GM23338 (cell line): ENCODE measurements at places on chromosomes 2 and 18.
A peak's percentile ranks its signal among the peaks of the same experiment; 100 is the strongest.

DNA sequence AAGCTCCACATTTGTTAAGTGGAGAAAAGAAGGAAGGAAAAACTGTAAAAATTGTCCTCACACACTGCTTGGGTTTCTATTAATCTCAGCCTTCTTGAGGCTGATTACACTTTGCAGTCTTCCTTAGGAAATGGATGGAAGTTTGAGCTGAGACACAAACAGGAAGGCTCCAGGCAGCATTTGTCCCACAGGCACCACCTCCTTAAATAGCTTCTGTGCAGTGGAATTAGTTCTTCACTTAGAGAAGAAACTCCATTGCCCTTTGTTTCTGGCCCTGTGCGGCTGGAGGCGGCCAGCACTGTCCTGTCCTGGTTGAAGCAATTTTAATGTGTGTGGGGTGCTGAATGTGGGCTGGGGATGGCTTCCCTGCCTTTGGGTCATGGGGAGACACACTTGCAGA lies 44.3 kb downstream of the ARHGAP28 start:
- DNase-seq = no peak

- DNase-seq = peak; percentile 32
These were observed 478 bp downstream of the CLHC1 start for GRCh38 chr2:55231546-55232083.

DNA sequence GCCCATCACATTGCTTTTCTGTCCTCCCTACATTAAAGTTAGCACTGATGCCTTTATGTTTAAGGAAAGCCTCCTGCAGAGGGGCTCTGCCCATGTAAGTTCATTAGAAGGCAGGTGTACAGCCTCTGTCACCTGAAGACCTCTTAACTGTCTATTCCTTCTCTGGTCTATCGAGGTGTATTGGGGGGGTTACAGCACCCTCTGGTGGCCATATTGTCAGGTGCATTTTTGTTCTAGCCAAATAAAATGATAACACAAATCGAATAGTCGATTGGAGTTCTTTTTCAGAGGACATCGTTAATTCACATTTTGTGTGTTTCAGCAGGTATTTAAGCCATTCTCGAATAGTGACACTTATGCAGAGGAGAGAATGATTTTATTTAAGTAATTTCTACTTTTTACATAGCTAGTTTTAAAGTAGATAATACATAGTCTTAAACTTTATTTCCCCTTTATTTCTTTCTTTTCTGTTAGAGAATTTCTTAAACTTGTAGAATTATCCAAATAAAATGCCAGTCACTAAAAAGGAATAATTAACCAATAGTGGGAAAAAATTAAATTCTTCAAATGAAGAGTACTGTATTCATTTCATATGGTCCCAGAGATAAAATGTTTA lies 136.8 kb downstream of the NEDD4L start:
- peak; percentile 73 for DNase-seq

DNA sequence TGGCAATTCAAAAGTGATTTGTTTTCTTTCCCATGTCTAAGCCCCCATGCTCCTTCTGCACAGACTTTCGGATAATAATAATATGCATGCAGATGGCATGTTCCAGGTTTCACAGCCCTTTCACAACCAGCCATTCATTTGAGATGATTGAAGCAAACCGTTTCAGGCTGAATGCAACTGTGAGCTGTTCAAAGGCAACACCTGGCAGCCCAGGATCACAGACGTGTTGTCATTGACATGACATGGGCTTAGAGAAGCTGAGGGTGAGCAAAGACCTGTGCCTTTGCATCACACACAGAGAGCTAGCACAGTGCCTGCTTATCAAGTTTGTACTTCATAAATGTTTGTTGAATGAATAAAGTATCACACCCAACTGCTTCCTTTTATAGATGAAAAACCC lies 12.4 kb upstream of the ERMN start:
- no peak for DNase-seq

DNA sequence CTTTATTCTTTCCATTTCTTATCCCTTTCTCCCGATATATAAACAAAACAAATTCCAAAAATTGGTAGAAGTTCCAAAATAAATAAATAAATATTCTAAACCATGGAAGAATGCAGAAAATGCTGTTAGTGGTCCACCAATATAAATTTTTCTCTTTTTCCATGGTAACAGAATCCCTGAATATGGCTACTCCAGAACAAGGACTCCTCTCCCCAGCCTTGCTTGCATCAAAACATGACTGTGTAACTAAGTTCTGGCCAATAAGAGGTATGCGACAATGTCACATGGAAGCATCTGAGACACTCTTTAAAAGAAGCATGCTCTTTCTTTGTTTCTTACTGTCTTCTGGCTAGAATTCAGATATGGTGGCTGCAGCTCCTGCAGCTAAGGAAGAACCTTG lies 325.1 kb upstream of the TANK start:
- no peak for DNase-seq

DNA sequence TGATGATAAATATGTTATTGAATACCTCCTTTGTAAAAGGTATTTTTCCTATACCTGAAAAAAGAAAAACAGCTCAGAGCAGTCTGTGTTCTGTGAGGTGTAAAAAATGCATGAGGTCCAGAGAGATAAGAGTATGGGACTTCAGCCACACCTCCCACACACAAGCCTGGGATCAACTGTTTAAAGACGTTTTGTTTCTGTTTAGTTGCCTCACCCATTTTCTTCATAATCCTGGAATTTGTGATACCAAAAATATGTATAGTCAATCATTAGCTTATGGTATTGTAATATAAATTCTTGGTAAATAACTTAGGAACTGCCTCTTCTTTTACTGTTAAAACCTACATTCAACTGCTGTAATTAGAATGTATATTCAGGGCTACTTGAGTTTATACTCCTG lies 1322.9 kb upstream of the TMEFF2 start:
- DNase-seq = no peak

- DNase-seq = no peak
These were observed 688.6 kb downstream of the NRXN1 start for GRCh38 chr2:50343150-50343830.

DNA sequence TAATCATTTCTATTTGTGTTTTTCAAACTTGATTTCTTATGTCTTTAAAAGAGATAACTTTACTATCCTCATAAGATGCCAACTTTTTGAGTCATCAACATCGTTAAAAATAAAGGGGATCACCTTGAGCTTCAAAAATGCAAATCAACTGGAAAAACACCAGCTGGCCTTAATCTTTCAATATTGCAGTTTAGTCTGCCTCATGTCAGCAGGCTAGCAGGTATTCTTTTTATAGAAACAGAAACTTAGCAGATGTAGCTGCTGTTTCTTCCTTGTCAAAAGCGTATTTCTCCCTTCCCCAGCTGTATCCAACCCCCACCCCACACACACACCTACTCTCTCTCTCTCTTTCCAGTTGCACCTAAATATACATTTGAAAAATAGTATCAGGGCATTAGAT lies 154.1 kb upstream of the ZNF804A start:
- no peak for DNase-seq

DNA sequence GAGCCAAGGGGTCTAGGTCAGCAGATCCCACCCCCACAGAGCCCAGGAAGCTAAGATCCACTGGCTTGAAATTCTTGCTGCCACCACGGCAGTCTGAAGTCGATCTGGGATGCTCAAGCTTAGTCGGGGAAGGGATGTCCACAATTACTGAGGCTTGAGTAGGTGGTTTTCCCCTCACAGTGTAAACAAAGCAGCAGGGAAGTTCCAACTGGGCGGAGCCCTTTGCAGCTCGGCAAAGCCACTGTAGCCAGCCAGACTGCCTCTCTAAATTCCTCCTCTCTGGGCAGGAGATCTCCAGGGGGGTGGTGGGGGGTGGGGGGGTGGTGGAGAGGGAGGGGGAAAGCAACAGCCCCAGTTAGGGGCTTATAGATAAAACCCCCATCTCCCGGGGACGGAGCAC lies 419.5 kb downstream of the NUP35 start:
- peak; percentile 22 for DNase-seq

DNA sequence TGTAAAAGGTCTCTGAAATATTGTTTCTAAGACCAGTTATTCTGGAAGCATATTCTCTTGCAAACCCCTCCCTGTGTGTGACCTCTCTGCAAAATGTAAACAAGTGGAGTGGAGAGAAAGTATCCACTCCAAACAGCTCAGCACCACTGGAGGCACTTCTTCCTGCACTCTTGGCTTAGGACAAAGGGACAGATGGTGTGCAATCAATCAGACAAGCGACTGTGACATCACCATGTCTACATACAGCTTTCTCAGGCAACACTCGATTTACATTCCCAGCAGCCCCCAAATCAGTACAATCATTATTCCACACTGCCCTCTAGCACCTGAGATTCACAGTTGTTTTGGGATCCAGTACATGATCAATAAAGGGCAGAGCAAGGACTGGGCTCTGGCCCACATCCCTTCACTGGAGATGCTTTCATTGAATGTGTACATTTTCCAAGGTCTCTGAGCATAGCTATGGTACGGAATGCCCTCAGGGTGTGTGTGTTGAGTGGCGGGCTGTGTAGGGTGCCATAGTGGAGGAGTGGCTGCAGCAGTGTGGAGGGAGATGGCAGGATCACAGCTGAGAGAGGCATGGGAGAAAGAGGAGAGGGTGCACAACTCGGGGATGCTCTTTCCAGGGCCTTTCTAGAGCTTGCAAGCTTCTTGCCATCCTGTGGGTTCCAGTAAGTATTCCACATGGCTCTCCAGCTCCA lies 311.8 kb upstream of the ST6GAL2 start:
- no peak for DNase-seq

DNA sequence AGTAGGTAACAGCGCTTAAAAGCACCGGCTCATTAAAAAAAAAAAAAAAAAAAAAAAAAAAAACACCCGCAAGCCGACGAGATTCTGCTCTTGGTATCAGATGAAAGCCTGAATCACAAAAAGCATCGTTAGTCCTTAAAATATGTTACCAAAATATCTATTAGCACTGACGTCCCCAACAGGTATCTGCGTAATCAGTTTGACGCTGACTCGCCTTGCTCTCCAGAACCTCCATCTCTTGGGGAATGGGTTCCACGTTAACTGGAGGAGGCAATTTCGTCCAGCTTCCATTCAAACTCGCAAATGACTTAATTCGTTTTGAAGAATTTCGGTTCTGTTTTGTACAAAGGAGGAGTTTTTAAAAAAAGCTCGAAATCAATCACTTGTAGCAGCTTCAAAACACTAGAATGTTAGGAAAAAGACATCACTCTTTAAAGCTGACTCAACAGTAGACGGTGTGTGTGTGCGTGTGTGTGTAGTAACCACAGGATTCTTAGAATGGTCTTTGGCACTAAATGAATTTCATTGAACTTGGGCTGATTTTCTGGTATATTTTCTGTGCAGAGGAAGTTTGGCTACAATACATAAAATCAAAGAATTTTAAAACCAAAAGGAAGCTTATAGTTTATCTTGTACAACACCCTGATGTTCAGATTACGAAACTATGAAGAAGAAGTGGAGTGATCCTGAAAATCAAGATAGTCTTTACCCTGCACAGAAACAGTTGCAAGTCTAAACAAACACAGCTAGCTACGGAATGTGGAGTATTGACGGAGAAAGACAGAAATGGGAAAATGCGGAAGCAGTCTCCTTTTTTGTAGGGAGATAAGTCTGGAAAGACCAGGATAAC lies 1.1 kb upstream of the PGAP1 start:
- DNase-seq = peak; percentile 36

DNA sequence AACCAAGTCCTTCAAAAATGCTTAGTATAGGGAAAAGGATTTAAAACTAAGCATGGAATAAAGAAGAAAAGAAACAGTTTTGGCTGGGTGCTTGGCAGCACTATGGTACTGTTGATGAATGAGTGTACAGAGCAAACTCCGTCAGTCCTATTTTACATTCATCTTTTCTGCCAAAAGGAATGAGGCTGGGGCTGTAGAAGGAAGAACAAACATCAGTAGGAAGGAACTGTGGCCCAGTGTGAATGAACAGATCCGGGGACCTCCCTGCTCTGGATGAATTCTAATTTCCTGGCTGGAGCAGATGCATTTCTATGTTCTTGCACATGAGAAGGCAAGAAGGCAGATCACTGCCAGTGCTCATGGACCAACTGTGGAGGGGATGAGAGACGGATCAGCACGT lies 474.0 kb upstream of the MEIS1 start:
- no peak for DNase-seq

- DNase-seq = no peak
These were observed 211.9 kb downstream of the STK39 start for GRCh38 chr2:168035458-168035857.

DNA sequence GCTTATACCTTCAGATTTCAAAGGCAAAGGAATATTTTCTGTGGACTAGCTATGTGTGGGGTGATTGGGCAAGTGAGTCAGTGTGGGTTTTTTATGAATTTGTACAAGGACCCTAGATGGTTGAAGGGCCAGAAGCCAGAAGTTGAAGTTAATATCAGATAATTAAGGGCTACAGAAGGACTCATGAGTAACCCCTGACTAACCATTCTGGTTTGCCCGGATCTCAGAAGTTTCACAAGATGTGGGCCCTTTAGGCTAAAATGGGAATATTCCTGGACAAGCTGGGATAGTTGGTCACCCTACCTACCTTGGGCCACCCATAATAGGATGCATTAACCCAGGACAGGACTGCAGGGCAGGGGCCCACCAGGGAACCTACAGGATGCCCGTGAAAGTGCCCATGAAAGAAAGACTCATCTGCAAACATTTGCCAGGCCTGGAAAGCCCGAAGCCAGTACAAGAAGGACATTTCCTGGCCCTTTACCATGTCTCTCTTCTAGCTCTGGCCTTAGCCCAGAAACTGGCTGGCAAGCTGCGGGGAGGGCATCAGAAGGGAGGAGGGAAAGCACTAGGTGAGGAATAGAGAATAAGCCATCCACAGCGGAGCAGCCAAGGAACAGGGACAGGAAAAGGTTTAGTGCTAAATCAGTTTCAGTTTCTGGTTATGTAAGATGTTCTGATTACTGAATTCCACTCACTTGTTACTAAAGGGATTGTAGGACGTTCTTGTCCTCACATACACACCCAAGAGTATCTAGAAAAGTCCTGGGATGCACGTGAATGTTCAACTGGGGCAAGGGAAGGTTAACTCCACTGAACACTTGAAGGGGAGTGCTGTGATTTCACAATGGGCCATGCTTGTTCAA lies 33.6 kb downstream of the GCG start:
- no peak for DNase-seq

GRCh38 chr2:10924441-10924840 lies 12.7 kb downstream of the KCNF1 start:
- DNase-seq = no peak

DNA sequence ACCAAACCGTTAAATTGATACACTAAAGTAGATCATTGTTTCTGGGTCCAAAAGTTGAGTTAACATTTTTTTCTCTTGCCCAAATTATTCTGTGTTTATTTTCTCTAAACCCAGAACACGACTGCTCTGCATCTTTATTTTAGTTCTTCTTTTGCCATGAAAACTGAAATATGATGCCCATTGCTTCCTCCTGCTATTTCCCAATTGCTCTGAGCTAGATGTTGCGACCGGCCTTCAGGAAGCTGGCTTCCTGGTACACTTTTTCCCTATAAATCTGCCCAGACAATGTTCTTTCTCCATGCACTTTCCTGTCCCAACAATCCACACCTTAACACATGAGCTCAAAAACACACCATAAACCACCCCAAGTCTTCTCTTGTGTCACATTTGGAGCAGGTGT lies 501.4 kb downstream of the FBXO15 start:
- no peak for DNase-seq

DNA sequence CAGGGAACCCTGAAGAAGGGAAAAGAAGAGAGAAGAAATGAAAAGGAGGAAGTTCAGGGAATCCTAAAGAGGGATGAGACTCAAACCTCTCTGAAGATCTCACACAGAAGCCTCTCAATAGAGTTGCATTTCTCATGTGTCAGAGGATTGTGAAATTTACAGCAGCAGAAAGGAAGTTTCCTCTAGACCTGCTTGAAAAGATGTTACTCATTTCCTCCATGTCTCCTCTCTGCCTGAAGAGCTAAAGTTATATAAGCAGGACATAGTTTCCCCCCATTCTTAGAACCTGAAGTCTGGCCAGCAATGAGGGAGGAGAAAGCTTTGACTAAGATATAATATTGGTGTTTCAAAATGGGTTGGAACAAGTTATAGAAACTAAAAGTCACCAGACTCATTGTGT lies 1155.6 kb downstream of the LRP1B start:
- DNase-seq = no peak
